HT-29 (cell line): ENCODE measurements at places on chromosomes 2 and 18.

GRCh38 chr2:74259191-74259590 is 60.8 kb downstream of the MTHFD2 start:
- DNase-seq = no peak

DNA sequence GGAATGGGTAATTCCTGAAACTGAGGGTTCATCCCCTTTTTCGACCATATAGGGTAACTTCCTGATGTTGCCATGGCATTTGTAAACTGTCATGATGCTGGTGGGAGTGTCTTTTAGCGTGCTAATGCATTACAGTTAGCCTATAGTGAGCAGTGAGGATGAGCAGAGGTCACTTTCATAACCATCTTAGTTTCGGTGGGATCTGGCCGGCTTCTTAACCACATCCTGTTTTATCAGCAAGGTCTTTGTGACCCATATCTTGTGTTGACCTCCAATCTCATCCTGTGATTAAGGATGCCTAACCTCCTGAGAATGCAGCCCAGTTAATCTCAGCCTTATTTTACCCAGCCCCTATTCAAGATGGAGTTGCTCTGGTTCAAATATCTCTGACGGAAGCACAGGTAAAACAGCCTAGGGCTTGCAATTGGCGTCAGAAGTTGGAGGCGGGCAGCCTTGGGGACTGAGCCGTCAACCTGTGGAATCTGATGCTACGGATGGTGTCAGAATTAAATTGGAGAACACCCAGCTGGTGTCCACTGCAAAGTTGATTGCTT is 19.5 kb downstream of the RALBP1 start:
- no peak for DNase-seq

- DNase-seq = no peak
Measured at GRCh38 chr18:61471942-61472341, 138.7 kb downstream of the CDH20 start.

DNA sequence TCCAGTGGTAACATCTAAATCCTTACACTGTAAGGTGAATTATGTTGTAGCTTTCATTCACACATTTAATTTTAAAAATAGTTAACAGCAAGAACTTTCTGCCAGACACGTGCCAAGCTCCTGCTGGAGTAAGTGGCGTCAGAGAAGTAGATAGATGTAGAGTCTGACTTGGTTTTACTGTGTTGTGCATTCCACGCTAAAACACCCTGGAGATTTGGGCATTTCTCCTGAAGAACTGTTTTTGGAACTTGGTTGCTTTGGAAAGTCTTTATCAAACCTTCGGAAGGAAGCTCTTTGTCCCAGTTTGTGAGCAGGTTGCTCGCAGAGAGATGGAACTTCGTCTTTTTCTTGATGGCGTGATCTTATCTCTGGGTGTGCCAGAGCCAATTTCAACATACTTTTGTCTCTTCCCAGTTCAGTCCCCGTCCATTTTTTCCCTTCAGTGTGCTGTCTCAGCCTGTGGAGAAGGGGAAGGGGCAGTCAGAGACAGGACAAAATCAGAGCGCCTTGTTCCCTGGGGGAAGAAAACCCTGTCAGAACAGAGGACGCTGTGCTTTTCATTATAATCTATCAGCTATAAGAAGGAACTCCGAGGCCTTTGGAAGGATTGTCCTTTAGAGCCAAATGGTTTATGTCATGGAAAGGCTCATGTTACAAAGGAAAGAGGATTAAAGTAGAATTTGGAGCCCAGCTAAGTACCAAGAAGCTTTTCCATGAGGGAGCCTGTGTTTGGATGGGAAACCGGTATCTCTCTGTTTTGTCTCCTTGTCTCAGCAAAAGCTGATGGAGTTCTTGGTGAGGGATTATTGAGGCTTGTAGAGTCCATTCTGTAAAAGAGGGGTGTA is 18.9 kb downstream of the GRHL1 start:
- no peak for DNase-seq

GRCh38 chr18:12842459-12843380 is 41.3 kb downstream of the PTPN2 start:
- no peak for DNase-seq

- no peak for DNase-seq
Measured at GRCh38 chr2:1584691-1585485, 159.4 kb downstream of the PXDN start.

DNA sequence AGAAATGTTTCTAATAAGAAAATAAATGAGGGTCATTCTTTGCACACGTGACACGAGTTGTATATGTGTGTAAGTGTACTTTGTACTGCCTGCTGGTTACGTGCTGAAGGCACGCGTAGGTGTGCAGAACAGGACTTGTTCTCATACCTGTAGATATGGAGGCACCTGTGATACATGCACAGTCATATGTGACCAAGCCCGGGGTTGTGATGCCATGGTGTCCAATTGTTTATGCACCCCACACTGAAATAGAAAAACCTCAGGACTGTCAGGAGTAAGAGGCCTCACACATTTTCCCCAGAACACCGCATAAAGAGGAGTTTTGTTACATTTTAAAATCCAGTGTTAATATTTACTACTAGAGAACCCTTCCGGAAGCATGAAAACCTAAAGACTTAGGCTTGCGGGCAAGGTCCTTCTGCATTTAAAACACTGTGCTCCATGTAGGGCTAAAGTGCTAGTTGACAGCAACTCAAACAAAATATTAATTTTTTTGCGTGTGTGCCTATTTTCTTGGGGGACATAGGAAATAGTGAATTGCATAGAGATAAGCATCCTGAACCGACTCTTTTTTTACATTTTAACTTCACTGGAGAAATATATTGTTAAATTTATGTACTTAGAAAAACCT is 9.3 kb downstream of the TSHZ1 start:
- DNase-seq = no peak

DNA sequence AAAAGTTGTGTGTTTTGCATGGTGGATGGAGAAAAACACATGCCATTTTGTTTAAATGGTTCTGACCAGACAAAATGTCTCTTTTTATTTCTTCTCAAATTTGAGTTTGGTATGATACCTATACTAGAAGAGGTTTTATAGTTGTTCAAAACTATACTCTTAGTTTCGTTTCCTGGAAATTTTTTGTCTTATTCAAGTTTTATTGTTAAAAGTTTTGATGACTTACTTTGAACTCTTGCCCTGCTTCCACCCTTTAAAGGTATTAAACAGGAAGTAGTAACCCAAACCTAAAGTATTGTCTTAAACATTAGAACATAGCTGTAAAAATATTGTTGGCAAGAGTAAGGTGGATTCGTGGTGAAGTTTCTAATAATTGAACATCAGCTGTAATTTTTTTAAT is 98.2 kb downstream of the BABAM2 start:
- no peak for DNase-seq

- DNase-seq = no peak
Measured at GRCh38 chr2:191335875-191336464, 90.8 kb downstream of the MYO1B start.

DNA sequence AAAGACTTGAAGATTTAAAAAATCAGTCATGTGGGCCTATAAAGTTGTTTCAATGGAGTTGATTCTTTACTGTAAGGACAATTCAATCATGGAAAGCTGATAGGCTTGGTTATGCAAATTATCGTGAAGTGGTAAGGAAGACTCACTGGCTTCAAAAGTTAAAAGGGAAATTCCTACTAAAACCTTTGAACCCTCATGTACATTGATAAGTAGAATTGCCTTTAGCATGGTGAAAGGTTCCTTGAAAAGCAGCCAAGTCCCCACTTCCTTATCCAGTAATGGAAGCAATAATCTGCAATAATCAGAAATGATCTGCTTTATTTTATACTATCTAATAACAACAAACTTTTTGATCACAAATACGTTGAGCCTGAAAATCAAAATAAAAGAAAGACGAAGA is 14.4 kb upstream of the CCL20 start:
- peak; percentile 23 for DNase-seq
